Left ventricle myocardium inferior (tissue), 1 donor: ENCODE measurements at places on chromosomes 16 and 17. TPM values are rescaled to one million over a fixed set of nuclear protein-coding genes. Genes with fewer than 3 reads are reported as not detected.

DNA sequence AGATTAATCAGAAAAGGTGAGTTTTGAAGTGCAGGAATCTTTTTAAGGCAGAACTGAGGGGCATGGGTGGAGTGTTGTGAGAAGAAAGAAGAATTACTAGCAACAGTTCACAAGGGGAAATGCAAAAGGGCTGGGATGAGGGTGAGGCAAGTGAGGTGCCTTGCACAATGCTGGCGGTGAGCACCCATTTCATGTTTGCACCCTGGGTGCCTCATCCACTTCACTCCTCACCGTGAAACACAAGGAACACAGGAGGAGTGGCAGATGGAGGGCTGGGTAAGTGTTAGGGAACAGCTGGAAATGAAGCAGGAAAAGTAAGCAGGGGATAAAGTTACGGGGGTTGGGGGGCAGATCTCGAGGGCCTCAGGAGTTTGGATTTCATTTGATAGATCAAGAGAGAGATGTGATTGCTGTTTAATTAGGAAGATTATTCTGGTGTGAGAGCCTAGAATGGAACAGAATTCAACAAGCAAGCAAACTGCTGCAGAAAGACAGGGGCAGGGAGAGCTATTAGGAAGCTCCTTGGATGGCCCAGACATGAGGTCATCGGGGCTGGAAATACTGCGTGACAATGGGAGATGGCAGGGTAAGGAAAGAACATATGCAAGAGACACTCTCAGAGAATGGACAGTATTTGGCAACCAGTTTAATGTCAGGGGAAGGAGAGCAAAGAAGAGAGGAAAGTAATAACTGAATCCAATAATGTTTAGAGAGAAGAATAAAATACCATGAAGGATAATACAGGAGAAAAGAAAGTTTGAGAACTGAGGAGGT, 8.3 kb upstream of the HEATR6 start:
- no peak overlapping the region for H3K27ac ChIP-seq
- H3K4me3 ChIP-seq, result no peak overlapping the region
- no peak for DNase-seq
- no peaks in the 10 kb centered on the region for H3K27me3 ChIP-seq
- no peaks in the 10 kb centered on the region for H3K36me3 ChIP-seq
- no peaks in the 10 kb centered on the region for H3K4me1 ChIP-seq

- H3K36me3 ChIP-seq, result no peaks in the 10 kb centered on the region
- H3K4me1 ChIP-seq, result no peaks in the 10 kb centered on the region
- H3K4me3 ChIP-seq, result no peak overlapping the region
- no peak overlapping the region for H3K27ac ChIP-seq
- peaks cover 80% of the 10 kb centered on the region for H3K27me3 ChIP-seq
Observed at GRCh38 chr17:33749171-33749570, 456.1 kb upstream of the ASIC2 start.

GRCh38 chr16:79312502-79312901, 288.0 kb downstream of the MAF start:
- H3K4me1 ChIP-seq, result no peaks in the 10 kb centered on the region
- peaks cover 52% of the 10 kb centered on the region for H3K27me3 ChIP-seq
- H3K4me3 ChIP-seq, result no peak overlapping the region
- H3K27ac ChIP-seq, result no peak overlapping the region
- no peak for DNase-seq
- no peaks in the 10 kb centered on the region for H3K36me3 ChIP-seq

DNA sequence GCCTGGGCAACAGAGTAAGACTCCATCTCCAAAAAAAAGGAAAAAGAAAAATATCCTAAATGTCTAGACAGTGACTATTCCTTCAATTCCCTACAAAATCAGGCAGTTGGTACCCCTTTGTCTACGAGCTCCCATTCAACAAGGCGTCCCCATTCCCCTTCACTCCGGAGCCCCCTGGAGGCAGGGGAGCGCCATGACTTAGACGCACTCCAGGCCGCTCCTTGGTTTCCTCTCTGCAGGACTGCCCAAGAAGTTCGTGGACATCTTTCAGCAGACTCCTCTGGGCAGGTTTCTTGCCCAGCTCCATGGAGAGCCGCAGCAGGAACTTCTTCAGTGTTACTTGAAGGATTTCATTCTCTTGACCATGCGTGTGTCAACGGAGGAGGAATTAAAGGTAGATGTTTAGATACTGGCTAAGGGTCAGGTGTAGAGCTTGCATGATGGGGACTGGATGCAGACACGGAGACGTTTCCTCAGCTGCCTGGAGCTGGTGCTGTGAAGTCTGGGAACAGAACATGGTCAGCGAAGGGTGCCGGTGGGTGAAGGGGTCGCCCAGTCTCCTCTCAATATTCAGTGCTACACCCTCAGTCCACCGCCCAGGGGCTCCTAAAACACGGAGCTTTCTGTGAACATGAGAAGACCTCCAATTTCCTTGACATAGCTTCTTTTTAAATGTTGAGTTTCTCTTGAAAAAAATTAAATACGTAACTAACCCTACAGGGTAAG, 53.3 kb upstream of the ENDOV start:
- no peak for DNase-seq
- peaks cover 14% of the 10 kb centered on the region for H3K4me1 ChIP-seq
- H3K27ac ChIP-seq, result no peak overlapping the region
- H3K36me3 ChIP-seq, result peaks cover 95% of the 10 kb centered on the region

GRCh38 chr17:82924214-82924613, 84.4 kb upstream of the ZNF750 start:
- no peak overlapping the region for H3K4me3 ChIP-seq
- no peak for DNase-seq
- no peaks in the 10 kb centered on the region for H3K4me1 ChIP-seq
- H3K27me3 ChIP-seq, result no peaks in the 10 kb centered on the region

DNA sequence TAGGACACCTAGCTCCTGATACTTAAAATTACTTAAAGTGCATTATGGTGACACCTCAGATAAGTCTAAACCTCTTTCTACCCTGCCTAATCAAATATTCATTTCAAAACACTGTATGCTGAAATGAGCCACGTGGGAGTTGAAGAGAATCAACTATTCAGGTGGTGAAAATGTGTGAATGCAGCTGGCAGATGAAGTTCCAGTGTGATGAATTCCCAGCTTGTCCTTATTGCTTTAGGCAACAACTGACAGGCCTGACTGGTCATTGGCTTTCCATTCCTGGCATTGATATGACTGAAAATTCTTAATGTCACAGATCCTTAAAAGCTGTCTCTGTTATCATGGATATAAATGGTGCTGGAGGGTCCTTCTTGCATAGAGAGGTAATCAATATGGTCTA, 301.9 kb upstream of the TBX2 start:
- H3K27me3 ChIP-seq, result no peaks in the 10 kb centered on the region
- H3K36me3 ChIP-seq, result no peaks in the 10 kb centered on the region
- DNase-seq, result no peak
- H3K4me1 ChIP-seq, result no peaks in the 10 kb centered on the region
- H3K27ac ChIP-seq, result no peak overlapping the region
- H3K4me3 ChIP-seq, result no peak overlapping the region

DNA sequence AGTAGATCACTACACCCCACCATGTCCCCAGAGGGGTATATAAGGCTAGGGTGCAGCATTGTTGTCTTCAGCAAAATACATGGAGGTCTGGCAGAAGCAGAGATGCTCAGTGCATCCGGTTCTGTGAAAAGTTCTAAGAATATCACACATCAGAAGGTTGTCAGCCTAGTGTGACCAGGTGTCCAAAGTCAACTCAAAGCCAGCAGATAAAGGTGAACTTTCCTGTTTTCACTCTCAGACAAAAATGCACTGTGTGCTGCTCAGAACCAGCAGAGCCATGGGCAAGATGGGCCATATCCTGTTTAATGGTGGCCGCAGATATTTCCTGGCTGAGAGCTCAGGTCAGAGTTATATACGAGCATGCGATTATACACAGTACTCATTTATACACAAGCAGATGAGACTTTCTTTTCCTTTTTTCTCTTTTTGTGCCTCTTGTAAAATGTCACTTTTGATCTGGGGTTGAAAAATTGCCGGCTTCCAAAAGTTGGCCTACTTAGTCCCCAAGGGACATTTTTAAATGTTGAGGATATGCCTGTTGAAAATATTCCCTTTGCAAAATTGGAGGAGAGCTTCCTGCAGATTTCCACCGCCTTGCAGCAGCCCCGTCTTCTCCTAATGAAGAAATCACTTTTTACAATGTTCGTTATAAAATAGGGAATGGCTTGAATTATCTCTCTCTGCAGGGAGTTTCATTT, 425.6 kb upstream of the SALL1 start:
- no peaks in the 10 kb centered on the region for H3K36me3 ChIP-seq
- no peak overlapping the region for H3K4me3 ChIP-seq
- no peak for DNase-seq
- H3K27ac ChIP-seq, result no peak overlapping the region
- H3K27me3 ChIP-seq, result peaks cover 20% of the 10 kb centered on the region

GRCh38 chr16:50099957-50100648, 34.3 kb downstream of the HEATR3 start:
- no peaks in the 10 kb centered on the region for H3K4me1 ChIP-seq
- H3K27ac ChIP-seq, result no peak overlapping the region
- no peaks in the 10 kb centered on the region for H3K27me3 ChIP-seq
- H3K36me3 ChIP-seq, result peaks cover 82% of the 10 kb centered on the region
- DNase-seq, result no peak

- peaks cover 11% of the 10 kb centered on the region for H3K4me1 ChIP-seq
- DNase-seq, result no peak
- H3K4me3 ChIP-seq, result no peak overlapping the region
- H3K27ac ChIP-seq, result no peak overlapping the region
Observed at GRCh38 chr17:63705657-63706056, 5.7 kb upstream of the LIMD2 start.

GRCh38 chr16:46907061-46907774, 23.1 kb downstream of the GPT2 start:
- peaks cover 9% of the 10 kb centered on the region for H3K36me3 ChIP-seq
- DNase-seq, result no peak
- H3K27ac ChIP-seq, result peak overlapping the region; percentile 24
- no peak overlapping the region for H3K4me3 ChIP-seq

DNA sequence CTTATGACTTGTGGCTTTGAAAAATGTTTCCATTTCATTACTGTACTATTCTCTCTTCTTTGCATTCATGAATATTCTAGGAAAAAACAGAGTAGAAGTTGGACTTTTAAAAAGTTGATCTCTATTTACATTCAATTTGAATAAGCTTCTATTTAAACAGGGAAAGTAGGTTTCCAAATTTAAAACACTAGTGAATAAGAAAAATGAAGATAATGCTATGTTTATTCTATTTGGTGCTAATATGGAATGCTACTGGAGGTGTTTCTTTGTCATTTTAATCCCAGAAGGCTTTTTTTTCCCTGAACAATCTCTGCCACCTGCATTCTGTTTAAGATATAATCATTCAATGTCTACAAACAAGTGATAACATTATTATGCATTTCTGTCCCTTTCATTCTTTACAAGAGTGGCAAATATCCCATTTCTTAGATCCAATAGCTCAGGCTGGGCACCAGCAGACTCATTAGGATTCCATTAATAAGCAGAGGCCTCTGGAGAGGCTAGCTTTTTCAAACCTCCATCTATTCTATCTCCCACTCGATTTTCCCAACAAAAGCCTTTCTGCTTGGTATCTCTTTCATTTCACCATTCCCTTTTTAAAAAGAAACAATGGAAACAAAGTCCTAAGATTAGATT, 1001.6 kb upstream of the CDH8 start:
- no peaks in the 10 kb centered on the region for H3K4me1 ChIP-seq
- H3K36me3 ChIP-seq, result no peaks in the 10 kb centered on the region
- H3K27me3 ChIP-seq, result no peaks in the 10 kb centered on the region
- H3K27ac ChIP-seq, result no peak overlapping the region

DNA sequence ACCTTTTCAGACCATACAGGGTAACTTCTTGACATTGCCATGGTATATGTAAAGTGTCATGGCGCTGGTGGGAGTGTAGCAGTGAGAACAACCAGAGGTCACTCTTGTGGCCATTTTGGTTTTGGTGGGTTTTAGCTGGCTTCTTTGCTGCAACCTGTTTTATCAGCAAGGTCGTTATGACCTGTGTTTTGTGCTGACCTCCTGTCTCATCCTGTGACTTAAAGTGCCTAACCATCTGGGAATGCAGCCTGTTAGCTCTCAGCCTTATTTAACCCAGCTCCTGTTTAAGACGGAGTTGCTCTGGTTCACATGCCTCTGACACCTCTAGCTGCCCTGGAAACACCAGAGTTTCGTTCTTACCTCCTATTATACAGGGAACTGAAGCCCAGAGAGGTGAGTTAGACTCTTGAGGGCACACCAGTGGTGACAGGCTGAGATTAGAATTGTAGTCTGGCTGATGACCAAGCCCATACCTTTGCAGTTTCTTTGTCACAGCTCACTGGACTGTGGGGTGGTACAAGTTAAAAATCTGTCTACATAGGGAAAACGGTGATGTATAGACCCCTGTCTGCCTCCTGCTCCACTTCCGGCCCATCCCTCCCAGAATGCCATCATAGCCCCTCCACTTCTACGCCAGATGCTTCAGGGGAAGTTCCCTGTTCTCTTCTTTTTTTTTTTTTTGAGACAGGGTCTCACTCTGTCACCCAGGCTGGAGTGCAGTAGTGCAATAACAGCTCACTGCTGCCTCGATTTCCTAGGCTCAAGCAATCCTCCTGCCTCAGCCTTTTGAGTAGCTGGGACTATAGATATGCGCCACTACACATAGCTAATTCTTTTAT, 21.0 kb downstream of the KSR1 start:
- DNase-seq, result no peak
- H3K27ac ChIP-seq, result no peak overlapping the region
- H3K36me3 ChIP-seq, result no peaks in the 10 kb centered on the region
- no peaks in the 10 kb centered on the region for H3K27me3 ChIP-seq
- peaks cover 50% of the 10 kb centered on the region for H3K4me1 ChIP-seq
- H3K4me3 ChIP-seq, result no peak overlapping the region

DNA sequence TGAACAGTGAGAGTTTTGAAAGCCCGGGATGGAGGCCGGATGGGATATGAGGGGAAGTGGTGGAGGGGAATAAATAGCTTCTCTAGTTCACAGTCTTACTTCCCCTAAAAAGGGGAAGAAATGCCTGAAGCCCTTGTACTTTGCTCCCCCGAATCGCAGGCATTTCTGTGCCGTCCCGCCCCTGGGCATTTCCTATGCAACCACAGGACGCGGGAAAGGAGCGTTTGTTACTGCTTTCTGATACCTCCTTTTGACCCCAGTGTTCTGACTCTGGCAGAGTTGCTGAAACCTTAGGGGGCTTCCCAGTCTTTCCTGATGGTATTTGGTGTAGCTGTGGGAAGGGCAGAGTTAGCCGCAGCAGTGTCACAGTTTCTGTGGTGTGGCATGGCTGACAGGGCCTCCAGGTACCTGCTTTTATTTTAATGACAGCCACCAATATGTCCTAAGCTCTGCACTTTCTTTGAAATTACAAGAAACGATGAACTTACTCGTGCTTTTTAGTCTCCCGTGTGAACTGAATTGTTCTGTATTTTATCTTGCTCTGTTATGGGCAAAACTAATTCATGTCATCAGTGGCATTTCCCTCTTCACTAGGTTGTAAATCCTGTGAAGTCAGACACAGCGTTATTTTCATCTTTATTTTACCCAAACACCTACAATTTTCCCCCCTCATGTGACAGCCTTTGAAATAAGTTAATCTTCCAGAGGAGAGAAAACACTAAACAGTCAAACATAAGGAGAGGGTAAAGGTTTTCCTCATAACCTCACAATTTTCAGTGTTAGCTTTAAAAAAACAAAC, 27.1 kb downstream of the USP10 start:
- peaks cover 84% of the 10 kb centered on the region for H3K4me1 ChIP-seq
- H3K27ac ChIP-seq, result peak overlapping the region; percentile 39

KCNH6 gene
- total RNA-seq, result not detected

RAPGEFL1 gene
- 3.7 TPM for total RNA-seq

RCVRN gene
- total RNA-seq, result 0.47 TPM

ATF7IP2 gene
- 53.6 TPM for total RNA-seq

NDE1 gene
- total RNA-seq, result 16.3 TPM

CARD14 gene
- 0.49 TPM for total RNA-seq

VMP1 gene
- total RNA-seq, result 50.8 TPM
